ENCODE measurements at places on chromosomes 13 and 19.
A peak's percentile ranks its signal among the peaks of the same experiment; 100 is the strongest.

- no peak for DNase-seq
These were observed 41.6 kb downstream of the HSPH1 start for GRCh38 chr13:31119966-31120700.

DNA sequence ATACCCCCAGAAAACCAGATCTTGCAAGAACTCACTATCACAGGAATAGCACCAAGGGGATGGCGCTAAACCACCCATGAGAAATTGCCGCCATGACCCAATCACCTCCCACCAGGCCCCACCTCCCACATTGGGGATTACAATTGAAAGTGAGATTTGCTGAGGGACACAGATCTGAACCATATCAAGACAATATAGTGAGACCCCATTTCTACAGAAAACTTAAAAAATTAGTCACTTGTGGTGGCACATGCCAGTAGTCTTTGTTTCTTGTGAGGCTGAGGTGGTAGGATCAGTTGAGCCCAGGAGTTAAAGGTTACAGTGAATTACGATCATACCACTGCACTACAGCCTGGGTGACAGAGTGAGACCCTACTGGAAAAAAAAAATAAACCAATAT is 9.7 kb downstream of the DNAJC15 start:
- no peak for DNase-seq

DNA sequence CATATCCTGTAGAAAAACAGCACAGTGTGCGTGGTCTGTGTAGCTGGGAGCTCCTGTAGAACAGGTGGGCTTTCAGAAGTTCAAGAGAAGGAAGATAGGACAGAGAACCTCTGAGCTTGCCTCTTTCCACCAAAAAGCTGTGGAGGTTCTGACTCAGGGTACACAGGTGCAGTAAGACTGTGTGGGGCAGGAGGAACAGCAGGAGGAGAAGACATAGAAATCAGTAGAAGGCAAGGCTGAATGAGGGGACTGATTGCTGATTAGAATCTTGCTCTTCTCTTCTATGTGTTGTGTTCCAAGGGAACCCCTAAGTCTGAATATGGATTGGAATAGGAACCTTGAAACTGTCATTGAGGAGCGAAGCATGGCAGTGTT is 122.7 kb downstream of the AKAP11 start:
- no peak for DNase-seq

GRCh38 chr13:109012115-109012514 is 382.7 kb downstream of the MYO16 start:
- DNase-seq: no peak

GRCh38 chr19:15093001-15093400 is 11.0 kb downstream of the OR1I1 start:
- DNase-seq: no peak

GRCh38 chr13:40432018-40432978 is 234.1 kb downstream of the FOXO1 start:
- DNase-seq: no peak

DNA sequence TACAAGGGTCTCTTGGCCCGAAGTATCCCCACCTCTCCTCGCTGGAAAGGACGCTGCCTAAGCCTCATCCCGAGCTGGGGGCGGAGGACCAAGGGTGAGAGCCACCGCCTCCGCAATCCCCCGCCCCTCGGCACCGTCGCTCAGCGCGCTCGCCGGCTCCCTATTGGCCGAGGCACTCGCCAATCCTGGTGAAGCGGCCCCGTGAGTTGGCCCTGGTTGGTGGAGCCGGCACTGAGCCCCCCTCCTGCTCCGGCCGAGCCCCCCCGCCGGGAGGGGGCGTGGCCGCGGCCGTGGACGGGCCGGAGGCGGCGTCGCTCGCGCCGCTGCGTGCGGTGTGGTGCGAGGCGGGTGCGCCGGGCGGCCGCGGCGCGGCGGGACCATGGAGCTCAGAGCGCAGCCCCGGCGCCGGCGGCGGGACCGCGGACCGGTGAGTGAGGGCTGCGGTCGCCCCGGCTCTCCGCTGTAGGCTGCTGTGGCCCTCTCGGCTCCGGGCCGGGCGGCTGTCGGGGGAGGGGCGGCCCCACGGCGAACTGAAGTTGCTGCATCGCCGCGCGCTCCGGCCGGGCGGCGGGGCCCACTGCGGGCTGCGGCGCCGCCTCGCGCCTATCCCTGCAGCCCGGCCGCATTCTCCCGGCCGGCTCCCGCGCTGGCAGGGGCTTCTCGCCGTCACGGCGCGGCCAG is at the start of gene WASF3:
Gene WASF3 (plus strand): TSS at position 291 of the 681 bp plus-strand sequence. CDS start 84,588 bp downstream, outside the sequence.
- peak; percentile 90 for DNase-seq

GRCh38 chr13:72500851-72501250 is 226.6 kb downstream of the MZT1 start:
- DNase-seq: no peak
